Transverse colon (tissue), 4 donors: ENCODE measurements at places on chromosomes 13 and 19.

GRCh38 chr13:30915691-30916541, 9.8 kb downstream of the MEDAG start:
- DNase-seq, result no peak

DNA sequence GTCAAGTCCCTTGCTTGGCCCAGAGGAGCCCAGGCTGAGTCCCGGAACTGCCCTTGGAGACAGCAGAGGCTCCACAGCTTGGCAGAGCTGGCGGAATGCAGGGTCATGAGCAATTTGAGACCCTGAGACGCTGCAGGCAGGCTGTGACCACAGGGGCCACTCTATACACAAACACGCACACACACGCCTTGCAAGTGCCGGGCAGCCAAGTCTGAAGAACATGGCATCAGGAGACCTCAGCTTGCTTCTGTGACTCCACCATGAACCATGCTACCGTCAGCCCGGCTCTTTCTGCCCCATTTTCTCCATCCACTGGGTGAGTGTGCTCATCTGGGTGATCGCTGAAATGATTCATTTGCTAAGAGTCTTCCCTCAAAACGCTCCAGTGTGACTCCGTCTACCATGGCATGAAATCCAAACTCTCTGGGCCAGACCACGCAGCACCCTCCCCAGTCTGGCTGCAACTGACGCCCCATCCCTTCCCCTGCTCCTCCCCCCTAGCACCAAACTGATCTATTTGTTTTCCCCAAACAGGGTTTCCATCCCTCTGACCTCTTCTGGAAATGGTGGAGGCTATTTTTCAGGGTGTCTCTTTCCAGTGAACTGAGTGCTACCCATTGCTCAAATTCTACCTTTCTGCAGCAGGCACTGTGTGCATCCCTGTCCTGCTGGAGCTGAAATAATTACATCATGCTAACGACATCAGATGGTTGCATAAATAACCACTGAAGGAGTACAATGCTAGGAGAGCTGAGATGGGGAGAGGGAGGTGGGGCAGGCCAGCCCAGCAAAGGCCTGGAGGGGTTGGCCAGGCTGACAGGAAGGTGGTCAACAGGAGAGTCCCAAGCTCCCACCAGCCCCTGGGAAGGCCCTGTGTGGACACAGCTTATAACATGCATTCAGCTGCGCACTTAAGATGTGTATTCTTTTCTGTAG, 3.1 kb downstream of the CARS2 start:
- no peak for DNase-seq

GRCh38 chr13:106083620-106084350, 451.7 kb downstream of the EFNB2 start:
- DNase-seq, result peak; percentile 43

GRCh38 chr19:4732680-4733114, 9.1 kb upstream of the DPP9 start:
- peak; percentile 45 for DNase-seq

DNA sequence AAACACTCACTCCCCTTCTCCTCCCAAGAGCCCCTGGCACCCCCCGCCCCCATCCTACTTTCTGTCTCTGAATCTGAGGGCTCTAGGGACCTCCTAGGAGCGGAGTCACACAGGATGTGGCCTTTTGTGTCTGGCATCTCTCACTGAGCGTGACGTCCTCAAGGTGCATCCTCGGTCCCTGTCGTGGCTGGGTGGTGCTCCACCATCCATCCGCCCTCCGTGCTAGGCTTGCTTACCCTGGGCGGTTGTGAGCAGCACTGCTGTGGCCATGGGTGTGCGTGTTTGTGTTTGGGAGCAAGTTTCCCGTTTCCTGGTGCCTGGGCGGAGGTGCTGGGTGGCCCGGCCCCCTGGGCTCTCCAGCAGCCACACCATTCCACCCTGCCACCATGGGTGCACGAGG, 12.2 kb downstream of the PLEKHJ1 start:
- DNase-seq, result no peak

DNA sequence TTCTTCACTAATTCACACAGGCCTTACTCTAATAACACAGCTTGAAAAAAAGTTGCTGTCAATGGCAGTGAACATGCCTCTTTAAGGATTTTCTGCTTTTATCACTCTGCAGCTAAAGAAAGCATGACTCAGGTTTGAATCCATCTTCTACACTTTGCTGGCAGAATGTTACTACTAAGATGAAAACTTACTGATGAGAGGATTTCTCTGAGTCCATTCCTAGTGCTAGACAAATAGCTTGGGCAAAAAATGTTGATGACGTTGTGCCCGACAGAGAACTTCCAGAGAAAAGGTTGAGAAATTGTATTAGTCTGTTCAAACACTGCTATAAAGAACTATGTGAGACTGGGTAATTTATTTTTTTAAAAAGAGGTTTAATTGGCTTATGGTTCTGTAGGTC, 572.0 kb downstream of the IRS2 start:
- DNase-seq, result no peak

- no peak for DNase-seq
These were observed 35.8 kb downstream of the RXFP2 start for GRCh38 chr13:31775148-31775547.

DNA sequence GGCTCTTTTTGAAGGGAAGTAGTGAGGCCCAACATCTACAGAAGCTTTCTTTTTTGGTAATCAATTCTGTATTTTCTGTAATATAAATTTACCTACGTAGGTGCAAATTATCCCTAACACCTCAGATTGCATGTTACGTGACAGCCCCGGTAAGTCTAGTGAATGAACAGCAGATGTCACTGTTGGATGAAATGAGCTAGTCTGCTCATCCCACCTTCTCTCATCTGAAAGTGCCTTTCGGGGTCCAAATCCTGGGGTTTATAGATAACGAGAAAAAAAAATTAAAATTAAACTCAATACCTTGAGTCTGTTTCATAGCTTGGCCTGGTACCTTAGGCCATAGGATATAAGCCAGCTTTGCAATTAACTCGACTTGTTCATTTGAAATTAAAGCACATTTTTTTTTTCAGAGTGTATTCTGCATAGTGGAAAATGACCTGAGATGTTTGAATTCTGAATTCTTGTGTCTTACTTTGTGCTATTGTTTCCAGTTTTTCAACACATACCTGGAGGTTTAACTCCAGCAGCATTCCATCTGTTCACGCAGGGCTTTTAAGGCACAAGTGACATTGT, 548.2 kb downstream of the GPC5 start:
- no peak for DNase-seq

DNA sequence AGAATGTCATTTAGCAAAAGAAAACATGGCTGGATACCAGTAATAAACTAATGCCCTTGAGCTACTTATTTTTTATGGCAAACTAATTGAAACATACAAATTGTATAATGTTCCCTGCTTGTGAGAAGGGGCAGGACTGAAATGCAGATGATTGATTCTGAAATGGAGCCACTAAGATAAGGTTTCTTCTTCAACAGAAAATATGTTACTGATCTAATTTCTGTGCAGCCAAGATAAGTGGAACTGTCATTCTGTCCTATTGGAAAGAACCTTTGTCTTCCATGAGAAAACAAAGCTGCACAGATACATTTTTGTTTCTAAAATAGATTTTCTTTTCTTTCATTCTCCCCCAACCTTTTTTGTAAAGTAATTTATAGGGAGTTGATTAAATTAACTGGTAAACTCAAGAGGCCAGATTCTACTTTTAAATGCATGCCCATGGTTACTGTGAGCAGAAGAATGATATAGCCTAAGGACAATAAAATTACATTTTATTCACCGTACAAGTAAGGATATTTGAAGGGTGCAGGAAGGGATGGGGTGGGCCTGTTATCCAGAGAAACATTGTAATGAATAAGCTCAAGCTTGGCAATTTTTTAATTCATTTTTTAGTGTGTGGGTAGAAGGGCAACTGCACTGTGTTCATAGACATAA, 39.9 kb downstream of the STARD13 start:
- no peak for DNase-seq

GRCh38 chr19:9883231-9883758, 48.2 kb downstream of the PIN1 start:
- no peak for DNase-seq

GRCh38 chr19:52527956-52528351, 486 bp downstream of the ZNF808 start:
- DNase-seq, result peak; percentile 10

- DNase-seq, result no peak
These were observed 418.9 kb downstream of the KLF12 start for GRCh38 chr13:73715114-73715910.

DNA sequence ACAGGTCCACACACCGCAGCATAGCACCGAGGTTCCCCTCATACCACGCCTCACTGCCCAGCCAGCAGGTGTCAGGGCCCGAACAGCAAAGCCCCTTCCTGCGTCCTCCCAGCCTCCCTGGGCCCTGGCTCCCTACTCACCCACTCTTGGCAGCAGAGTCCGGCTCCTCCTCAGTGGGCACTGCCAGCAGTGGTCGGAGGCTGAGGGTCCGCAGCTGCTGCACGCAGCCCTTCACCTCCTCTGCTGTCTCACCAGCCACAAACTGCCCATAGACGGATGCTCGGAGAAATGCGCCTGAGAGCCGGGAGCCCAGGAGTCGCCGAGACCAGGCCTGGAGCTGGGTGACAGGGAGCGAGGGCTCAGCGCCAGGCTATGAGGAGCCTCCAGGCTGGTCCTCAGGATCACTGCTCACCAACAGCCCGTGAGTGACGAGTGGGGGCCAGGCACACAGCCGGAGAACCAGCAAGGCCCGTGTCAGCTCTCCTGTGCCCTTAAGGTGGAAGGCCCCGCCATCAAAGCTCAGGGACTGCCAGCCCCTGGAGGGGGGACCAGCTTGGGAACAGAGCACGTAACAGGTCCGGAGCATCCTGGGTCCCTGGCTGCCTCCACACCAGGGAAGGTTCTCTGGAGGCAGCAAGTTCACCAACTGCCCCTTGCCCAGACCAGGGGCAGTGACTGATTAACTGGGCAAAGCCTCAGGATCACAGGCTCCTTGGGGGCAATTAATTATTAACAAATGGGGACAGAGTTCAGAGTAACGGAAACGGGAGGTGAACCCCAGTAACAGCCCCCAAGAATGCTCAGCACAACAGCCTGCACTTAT, at the start of gene PRODH2:
Gene PRODH2, minus strand, starts transcription at position 626 of the 823 bp plus-strand sequence. Its CDS starts 40 bp downstream, at position 586.
- no peak for DNase-seq

DNA sequence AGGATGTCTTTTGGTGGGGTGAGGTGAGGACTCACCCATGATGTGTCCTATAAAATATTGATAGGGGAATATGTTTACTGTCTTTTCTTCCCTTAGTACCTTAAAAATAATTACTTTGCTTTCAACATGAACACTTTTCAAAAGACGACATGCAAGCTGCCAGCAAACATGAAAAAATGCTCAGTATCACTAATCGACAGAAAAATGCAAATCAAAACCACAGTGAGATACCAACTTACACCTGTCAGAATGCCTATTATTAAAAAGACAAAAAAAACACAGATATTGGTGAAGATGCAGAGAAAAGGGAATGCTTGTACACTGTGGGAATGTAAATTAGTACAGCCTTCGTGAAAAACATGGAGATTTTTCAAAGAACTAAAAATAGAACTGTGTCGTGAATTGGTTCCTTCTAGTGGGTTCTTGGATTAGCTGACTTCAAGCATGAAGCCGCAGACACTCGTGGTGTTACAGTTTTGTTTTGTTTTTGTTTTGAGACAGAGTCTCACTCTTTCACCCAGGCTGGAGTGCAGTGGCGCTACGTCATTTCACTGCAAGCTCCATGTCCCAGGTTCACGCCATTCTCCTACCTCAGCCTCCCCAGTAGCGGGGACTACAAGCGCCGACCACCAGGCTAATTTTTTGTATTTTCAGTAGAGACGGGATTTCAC, 160.9 kb downstream of the FGF9 start:
- DNase-seq, result no peak

GRCh38 chr19:41917676-41918075, 10.6 kb downstream of the ERFL start:
- no peak for DNase-seq

- no peak for DNase-seq
These were observed 700 bp downstream of the ZNF816 start for GRCh38 chr19:52961981-52962380.

DNA sequence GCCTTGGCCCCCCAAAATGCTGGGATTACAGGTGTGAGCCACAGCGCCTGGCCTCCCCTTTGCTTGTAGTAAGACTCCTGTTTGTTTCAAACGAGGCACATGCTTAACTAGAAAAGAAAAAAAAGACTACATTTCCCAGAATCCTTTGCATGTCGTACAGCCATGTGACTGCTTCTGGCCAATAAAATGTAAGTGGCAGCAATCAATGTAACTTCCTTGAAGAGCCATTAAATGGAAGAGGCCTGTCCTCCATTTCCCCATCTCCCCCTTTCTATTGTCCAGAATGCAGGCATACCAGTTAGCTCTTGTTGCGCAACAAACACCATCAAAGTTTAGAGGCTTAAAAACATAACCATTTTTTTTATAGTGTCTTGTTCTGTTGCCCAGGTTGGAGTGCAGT, 10.4 kb upstream of the GPR32 start:
- DNase-seq, result no peak

- DNase-seq, result no peak
These were observed 11.7 kb downstream of the SMG9 start for GRCh38 chr19:43743059-43743458.

- no peak for DNase-seq
These were observed 9.6 kb downstream of the TSSK6 start for GRCh38 chr19:19505669-19506326.

- no peak for DNase-seq
These were observed 36.8 kb upstream of the DPRX start for GRCh38 chr19:53594811-53595509.

- DNase-seq, result no peak
These were observed 35.7 kb downstream of the TSKS start for GRCh38 chr19:49727217-49728030.

DNA sequence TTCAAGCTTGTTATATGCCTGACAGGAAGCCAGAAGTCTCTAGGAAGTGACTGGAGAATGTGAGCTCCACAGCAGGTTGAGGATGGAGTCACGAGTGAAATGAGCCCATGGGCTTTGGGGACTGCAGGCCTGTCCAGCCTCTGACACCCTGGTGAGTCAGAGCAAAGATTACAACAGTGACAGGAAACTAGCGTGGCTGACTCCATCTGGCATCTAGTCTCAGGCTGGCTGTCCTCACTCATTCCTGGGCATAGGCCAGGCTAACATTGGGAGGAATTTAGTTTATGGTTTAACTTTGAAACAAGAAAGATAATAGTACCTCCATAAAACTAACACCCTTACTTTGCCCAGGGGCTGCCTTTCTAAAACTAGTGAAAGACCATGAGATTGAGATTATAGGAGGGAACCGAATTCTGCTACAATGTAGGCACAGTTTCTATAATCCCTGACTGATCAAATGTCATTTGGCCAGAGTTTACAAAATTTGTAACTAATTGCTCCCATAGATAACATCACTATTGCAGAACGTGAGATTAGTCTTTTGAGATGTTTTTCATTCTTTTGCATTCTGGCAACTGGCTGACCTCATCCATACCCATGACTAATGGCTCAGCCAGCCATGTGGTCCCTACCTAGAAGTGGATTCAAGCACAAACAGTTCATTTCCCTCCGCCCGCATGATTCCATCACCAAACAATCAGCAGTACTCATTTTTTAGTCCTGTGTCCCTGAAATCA, 28.4 kb downstream of the PSG1 start:
- peak; percentile 15 for DNase-seq

- no peak for DNase-seq
These were observed 14.6 kb upstream of the GPR4 start for GRCh38 chr19:45616704-45617017.

GRCh38 chr13:87356314-87356713, 314.9 kb upstream of the SLITRK5 start:
- no peak for DNase-seq

GRCh38 chr13:91115776-91116175, 231.7 kb upstream of the MIR17HG start:
- DNase-seq, result no peak

GRCh38 chr13:71252184-71252704, 614.8 kb downstream of the DACH1 start:
- no peak for DNase-seq

GRCh38 chr19:3987619-3988371, 2.5 kb upstream of the EEF2 start:
- peak; percentile 93 for DNase-seq

GRCh38 chr19:33417751-33418150, 44.2 kb downstream of the CEBPG start:
- DNase-seq, result no peak
